SK-N-SH (cell line): ENCODE measurements at places on chromosomes 3 and 15.
A peak's percentile ranks its signal among the peaks of the same experiment; 100 is the strongest.

- no peak for DNase-seq
Measured at GRCh38 chr15:62469478-62469873, 304.4 kb upstream of the C2CD4B start.

- no peak for DNase-seq
Measured at GRCh38 chr15:77015646-77016320, 20.9 kb downstream of the PSTPIP1 start.

- DNase-seq, result peak; percentile 41
Measured at GRCh38 chr15:100311154-100311625, 30.6 kb downstream of the ADAMTS17 start.

- no peak for DNase-seq
Measured at GRCh38 chr15:32982001-32982400, 212.5 kb downstream of the FMN1 start.

DNA sequence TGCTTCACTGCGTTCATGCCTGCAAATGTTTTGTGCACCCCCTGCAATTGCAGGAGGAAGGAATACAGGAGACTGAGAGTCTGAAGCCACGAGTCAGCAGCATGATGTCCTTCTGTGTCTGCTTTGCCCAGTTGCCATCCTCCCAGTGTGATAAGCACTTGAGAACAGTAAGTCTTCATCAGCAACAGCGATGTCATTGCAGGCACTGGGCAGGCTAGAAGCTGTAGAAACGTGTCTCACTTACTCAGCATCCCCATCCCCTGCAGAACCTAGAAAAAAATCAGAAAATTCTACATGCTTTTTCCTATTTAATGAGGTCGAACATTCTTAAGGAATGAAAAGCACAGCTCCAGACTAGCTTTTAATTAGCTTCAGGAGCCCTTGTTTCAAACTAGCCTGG is 156.5 kb upstream of the LPP start:
- no peak for DNase-seq

- no peak for DNase-seq
Measured at GRCh38 chr15:40976819-40977218, 23.5 kb downstream of the CHAC1 start.

DNA sequence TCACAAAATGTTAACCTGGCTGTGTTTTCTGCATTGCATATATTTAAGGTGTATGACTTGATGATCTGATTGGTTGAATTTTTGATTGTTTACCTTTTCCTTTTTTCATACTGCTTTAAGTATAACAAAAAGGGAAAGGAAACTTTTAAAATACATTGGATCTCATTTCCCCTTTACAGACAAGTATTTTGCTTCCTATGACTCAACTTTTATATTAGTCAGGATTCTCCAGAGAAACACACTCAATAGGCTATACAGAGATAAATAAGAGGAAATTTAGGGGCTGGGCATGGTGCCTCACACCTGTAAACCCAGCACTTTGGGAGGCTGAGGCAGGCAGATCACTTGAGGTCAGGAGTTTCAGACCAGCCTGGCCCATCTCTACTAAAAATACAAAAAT is 205.8 kb downstream of the TJP1 start:
- no peak for DNase-seq

GRCh38 chr15:85026304-85027032 is 44.8 kb downstream of the PDE8A start:
- DNase-seq, result no peak

DNA sequence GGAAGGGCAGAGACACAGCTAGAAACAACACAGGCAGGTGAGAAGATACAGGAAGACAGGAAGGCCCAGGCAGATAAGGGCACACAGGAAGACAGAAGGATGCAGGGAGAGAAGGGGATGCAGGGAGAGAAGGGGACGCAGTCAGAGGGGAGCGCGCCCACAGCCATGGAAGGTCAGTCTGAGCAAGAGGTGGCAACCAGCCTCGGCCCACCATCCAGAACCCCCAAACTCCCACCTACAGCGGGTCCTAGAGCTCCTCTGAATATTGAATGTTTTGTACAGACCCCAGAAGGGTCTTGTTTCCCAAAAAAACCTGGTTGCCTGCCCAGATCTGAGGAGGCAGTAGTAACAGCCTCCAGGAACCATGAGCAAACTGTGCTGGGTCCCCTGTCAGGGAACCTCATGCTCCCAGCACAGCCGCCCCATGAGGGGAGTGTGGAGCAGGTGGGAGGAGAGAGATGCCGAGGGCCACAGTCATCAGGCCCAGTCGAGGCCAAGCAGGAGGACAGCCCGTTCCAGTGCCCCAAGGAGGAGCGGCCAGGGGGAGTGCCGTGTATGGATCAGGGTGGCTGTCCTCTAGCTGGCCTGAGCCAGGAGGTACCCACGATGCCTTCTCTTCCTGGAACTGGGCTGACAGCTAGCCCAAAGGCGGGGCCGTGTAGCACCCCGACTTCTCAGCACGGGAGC is 27.6 kb upstream of the SLC28A1 start:
- no peak for DNase-seq
